Activated CD4-positive, alpha-beta T cell treated with anti-CD3 and anti-CD28 coated beads, Interleukin-2, Interleukin-6, amounts not matched to agents 100 ng/mL and 50 ng/mL, durations not matched to agents 16 hours and 8 hours (primary cell): ENCODE measurements at places on chromosomes 5 and 9.

GRCh38 chr5:158545949-158546530 is 553.7 kb downstream of the EBF1 start:
- no peak for DNase-seq

- no peak for DNase-seq
These were observed 228.8 kb downstream of the SMARCA2 start for GRCh38 chr9:2243666-2244555.

DNA sequence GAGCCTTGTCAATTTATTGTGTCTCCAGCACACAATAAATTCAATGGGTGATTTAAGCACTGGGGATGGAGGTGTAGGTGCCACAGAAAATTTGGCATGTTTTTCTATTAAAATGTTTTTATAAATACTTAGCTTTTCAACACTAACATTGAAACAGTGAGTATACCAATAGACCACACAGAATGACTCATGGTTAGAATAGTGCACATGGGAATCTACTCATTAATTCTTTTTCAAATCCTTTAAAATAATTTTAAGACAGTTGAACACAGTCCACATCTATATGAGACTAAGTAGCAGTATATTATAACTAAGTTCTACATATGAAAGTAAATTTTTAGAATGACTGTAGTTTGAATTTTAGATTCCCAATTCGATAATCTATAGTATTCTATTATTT is 67.1 kb downstream of the LNPEP start:
- DNase-seq: no peak

DNA sequence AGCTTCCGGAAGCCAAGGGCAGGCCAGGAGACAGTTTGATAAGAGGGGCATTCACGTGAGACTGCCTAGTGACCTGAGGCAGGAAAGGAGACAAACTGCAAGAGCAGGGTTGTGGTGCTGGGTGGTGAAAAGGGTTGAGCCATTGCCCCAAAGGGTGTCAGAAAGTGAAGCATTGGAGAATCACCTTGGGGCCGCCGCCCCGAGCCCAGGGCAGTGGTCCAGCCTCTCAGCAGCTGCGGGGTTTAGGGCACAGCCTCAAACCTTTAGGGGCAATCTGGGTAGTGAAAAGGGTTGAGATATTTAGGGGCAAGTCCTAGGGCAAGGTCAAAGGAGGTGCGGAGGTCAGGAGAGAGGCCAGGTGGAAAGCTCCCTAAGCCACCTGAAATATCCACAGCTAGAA is 10.4 kb upstream of the ANKRD33B start:
- DNase-seq: no peak

GRCh38 chr5:143758015-143758414 is 53.9 kb upstream of the HMHB1 start:
- no peak for DNase-seq

- no peak for DNase-seq
These were observed 36.1 kb downstream of the IQGAP2 start for GRCh38 chr5:76439201-76439600.

DNA sequence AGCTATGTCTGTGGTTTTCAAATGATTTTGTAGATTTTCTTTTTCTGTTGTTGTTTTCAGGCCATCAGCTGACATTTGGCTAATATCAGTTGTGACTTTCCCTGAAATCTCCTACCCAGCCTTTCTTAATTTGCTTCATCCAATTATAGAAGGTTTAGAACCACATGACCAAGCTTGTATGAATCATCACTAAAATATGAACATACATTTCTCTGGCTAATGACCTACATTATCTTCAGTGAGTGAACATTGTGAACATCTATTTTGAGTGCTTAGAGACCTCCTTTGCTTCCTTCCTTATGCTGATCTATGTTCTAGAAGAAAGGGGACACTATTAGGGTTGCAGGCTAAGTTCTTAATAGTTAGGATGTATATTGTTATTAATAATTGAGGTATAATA is 532.5 kb downstream of the RAB3C start:
- DNase-seq: no peak

GRCh38 chr9:29730163-29730562 is 2156.9 kb upstream of the C9orf72 start:
- no peak for DNase-seq

DNA sequence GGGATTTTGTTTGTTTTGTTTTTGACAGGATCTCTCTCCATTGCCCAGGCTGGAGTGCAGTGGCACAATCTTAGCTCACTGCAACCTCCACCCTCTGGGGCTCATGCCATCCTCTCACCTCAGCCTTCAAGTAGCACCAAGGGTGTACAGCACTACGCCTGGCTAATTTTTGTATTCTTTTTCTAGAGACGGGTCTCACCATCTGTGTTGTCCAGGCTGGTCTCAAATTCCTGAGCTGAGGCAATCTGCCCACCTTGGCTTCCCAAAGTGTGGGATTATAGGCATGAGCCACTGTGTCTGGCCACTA is 7.3 kb downstream of the GCNT1 start:
- no peak for DNase-seq

DNA sequence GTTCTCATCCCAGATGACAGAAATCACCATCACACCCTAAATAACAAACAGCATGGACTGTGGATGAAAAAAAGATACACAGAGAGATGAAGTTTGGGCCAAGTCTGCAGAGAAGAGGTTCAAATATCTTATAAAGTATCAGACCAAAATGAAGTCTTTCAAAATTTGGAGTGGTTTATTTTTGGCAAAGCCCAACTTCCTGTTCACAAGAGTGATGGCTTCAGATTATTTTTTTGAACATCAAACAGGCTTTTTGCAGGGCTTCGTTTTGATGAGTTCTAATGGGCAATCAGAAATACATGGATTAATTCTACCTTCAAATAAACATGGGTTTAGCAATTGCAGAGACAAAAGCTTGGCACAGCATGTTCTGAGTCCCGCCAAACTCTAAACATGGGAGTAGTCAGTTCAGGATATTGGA is 378.2 kb upstream of the RPS23 start:
- DNase-seq: no peak

- DNase-seq: peak; percentile 60
These were observed 205.7 kb downstream of the NTRK2 start for GRCh38 chr9:84875193-84875592.

DNA sequence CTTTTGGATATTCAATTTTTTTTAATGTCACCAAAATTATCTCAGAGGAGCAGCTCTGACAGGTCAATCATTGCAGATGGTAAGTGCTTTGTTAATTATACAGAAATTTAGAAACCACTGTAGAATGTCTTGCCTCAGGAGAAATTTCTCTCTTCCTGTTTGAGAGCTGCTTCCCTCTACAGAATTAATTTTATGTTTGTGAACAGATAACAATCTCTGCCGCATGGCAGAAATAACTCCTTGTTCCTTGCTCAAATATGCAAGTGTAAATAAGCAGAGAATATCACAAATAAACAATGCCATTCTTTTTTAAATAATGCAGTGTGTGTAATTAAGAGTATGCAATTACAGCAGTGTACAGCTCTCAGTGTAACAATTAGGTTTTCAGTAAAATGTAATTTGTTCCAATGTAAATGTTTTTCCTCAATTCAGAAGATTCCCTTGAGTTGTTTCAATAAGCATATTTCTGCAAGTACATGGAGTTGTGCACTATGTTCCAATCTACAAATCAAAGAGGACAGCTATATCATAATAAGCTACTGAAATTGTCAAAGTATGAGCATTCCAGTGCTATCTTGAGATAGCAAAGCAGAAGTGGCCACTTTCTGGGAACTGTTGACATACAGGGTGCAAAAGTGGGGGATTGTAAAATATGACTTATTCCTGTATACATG is 1012.8 kb downstream of the MAT2B start:
- DNase-seq: no peak

DNA sequence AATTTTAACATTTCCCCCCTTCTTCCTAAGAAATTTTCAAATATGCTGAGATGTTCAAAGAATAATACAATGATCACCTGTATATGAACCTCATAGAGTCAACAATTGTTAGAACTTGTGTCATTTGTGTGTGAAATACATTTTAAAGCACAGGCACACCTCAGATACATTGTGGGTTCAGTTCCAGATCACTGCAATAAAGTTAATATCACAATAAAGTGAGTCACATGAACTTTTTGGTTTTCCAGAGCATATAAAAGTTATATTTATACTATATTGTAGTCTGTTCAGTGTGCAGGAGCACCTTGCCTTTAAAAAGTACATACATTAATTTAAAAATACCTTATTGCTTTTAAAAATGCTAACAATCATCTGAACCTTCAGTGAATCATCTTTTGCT is 50.0 kb downstream of the MCCC2 start:
- DNase-seq: no peak

GRCh38 chr5:129652349-129653056 is 95.4 kb upstream of the MINAR2 start:
- no peak for DNase-seq

- DNase-seq: no peak
These were observed 13.0 kb downstream of the GLRX start for GRCh38 chr5:95809414-95809960.

GRCh38 chr5:88128813-88129212 is 139.8 kb downstream of the TMEM161B start:
- DNase-seq: no peak

DNA sequence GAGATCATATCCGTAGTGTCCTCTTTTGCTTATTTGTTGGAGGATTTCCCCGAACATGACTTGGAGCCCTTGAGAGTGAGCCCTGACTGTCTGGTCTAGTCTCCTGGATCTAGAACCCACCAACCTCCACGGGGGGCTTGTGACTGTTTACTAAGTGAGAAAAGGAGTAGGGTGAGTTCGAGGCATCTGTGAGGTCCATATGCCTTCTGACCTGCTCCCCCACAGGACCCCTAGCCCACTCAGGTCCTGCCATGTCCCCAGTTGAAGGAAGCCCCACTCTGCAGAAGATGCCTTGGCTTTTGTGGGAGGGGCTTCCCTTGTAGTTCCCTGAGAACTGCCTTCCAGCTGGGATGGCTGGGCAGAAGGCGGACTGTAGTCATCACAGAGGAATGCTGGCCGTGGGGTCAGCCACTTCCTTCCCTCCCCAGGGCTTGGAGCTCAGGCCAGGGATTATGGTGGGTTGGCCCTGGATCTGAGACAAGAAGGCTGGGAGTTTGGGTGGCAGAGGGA is 7.0 kb upstream of the IRF1 start:
- DNase-seq: no peak

DNA sequence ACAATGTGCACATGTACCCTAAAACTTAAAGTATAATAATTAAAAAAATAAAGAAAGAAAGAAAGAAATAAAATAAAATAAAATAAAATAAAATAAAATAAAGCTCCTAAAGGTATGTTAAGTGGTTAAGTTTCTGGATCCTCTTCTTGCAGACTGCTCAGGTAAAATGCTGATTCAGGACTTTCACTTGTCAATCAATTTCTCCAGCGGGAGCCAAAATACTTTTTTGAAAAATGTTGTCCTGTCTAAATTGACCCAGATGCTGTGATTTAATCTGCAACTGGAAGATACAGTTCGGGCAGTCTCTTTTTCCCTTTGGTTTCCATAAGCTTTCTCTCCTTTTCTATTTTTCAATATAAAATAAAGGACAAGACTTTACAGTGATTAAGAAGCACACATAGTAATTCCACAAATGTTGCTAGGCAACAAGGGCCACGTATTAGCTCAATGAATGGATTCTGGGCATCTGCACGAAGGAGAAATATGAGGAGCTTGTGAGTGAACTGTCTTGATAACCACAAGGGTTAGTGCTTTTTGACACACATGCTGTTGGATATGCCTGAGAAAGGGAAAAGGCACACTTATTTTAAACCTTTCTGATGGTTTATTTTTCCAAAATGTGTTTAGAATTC is 38.6 kb downstream of the HTR4 start:
- DNase-seq: no peak

GRCh38 chr5:172166030-172166826 is 21.8 kb downstream of the STK10 start:
- no peak for DNase-seq

- no peak for DNase-seq
These were observed 48.1 kb downstream of the SPATA31C2 start for GRCh38 chr9:88090151-88090581.

GRCh38 chr9:130631331-130632080 is 32.9 kb upstream of the PRDM12 start:
- DNase-seq: no peak

- no peak for DNase-seq
These were observed 74.3 kb upstream of the SPEF2 start for GRCh38 chr5:35543408-35543807.

DNA sequence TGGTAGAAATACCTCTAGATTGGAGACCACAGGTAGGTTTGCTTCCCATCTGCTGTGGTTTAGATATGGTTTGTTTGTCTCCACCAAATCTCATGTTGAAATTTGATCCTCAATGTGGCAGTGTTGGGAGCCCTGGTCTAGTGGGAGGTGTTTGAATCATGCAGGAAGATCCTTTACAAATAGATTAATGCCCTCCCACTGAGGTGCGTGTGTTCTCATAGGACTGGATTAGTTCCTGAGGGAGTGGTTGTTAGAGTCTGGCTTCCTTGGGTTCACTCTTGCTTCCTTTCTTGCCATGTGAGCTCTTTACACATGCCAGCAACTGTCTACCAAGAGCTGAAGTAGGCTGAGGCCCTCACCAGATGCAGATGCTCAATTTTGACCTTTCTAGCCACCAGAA is 391.1 kb upstream of the GRIA1 start:
- DNase-seq: no peak

- DNase-seq: no peak
These were observed 143.4 kb downstream of the GDNF start for GRCh38 chr5:37696190-37697021.

- DNase-seq: no peak
These were observed 108.8 kb downstream of the NIPBL start for GRCh38 chr5:36985387-36985786.

GRCh38 chr9:111483439-111483857 is 735 bp downstream of the ECPAS start:
- peak; percentile 62 for DNase-seq

- DNase-seq: no peak
These were observed 11.7 kb downstream of the OLFML2A start for GRCh38 chr9:124788542-124789217.

GRCh38 chr9:101478906-101479305 is 43.3 kb upstream of the ALDOB start:
- DNase-seq: no peak

GRCh38 chr5:159304961-159305595 is 25.2 kb downstream of the IL12B start:
- DNase-seq: no peak

DNA sequence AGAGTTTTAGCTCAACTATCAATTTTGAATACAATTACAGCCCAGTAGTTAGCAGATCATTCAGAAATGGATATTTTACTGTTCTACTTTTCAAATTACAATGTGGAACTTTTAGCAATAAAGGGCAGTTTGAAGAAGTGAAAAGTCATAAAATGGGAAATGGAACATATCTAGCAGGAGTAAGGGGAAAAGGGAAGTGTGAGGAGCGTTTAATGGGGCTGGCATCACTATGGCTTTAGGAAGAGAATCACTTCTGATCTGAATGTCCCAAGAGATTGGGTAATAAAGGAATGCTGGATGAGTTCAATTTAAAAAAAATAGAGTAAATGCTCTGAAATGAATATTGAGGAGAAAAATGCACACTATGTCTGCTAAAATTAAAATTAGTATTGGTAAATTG is 77.4 kb downstream of the ATPSCKMT start:
- DNase-seq: no peak

- DNase-seq: no peak
These were observed 134.8 kb upstream of the RGMB start for GRCh38 chr5:98638701-98639100.
